ENCODE measurements at places on chromosomes 13 and 19.

DNA sequence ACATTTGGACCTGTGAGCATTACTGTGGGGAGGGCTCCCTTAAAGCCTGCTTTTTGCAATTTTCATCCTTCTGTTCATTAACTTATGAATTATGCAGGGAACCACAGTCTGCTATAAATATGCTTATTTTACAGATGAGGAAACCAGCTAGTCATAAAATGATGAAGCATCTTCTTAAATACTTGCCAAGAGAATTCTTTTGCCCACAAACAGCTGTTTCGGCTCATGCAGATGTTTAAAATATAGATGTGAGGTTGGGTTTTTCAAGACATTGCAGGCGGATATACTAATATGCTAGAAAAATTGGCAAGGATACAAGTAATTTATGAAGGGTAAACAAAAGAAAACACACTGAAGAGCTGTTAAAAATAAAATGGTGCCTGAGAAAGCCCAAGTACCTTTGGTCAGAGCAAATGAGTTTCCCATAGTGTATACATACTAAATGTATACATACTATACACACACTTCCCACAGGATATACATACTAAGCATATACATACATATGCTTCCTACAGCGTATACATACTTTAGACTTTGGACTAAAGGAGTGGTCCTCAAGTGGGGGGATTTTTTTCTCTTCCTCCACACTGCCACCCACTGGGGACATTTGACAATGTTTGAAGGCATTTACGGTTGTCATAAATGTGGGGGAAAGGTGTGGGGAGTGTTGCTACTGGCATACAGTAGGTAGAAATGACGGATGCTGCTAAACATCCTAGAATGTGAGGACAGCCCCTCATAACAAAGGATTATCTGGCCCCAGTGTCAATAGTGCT is 164.9 kb upstream of the CSNK1A1L start:
- DNase-seq: no peak

DNA sequence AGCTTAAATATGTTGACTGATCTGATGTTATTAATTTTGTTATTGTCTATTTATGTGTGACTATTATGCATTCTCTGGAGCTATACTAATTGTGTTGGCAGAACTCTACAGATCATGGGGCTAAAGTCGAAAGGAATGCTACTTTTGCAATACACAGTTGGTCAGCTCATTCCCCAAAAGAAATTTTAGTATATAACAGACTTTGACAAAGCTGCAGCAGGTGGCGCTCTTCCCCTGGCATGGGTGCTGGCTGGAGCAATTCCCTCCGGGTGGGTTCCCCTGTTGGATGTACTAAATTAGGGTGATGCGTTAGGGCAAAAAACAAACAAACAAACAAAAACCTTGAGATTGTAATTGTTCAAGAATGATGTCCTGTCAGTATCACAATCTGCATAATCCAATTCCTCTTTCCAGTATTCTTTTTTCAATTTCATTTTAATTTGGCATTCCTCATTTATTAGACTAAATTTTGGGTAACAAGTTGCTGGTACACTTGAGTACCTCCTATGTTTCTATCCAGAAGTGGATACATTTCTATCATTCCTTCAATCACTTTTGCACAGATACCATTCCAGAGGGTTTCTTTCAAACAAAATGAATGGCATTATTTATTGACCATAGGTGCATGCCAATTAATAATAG is 322.8 kb upstream of the EDNRB start:
- no peak for DNase-seq

DNA sequence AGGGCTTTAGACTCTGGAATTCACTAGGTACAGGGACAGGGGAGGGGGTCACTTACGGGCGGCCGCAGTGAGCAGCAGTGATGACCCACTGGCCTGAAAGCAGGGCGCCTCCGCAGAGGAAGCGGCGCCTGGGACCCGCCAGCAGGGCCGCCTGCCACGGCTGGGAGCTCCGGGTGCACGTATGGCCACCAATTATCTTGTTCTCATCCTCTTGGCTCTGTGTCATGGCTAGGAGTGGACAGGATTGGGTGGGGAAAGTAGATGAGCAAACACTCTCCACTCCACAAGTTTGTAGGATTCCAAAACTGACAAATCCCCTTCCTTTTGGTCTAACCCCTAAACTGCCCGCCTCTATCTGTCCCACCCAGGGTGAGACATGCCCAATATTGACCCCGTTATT is 1.2 kb downstream of the KLK14 start:
- DNase-seq: no peak

- DNase-seq: no peak
Measured at GRCh38 chr13:93249364-93250306, 23.0 kb downstream of the GPC6 start.

DNA sequence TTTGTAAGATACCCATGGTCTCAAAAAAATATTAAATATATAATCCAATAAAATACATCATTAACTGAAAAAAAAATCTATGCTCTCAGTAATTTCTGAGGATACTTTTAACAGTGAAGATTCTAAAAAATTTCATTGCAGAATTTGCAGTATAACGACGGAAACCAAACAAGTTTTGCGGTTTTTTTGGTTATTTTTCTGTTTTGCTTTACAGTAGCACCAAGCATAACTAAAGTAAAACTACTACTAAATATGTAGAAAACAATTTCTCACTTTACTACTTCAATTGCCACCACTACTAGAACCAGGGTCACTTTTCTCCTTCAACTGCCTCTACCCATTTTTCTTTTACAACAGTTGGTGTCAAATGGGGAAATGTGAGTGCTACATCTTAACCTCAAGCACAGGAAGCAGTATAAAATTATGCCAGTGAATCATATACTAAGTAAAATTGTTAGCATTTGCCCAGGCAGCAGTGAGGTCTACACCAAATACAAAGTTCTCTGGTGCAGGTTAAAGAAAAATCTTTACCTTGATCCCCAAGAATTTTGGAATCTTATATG is 24.1 kb downstream of the MICU2 start:
- no peak for DNase-seq

DNA sequence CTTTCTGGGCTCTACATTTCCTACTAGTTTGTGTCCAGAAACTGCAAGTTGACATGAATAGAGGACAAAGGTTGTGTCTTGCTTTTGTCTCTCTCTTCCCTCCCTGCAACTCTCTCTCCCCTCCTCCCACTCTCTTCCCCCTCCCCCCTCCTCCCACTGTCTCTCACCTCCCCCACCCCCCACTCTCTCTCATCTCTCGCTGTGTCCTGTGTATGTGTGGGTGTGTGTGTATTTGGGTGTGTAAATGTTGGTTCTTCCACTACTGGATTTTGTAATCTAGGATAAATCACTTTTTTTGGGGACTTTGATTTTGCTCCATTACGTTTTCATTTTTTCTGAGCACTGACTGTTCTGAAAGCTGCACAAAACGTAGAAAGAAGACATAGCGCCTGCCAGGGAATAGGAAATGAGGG is 48.4 kb downstream of the AKAP11 start:
- DNase-seq: no peak

DNA sequence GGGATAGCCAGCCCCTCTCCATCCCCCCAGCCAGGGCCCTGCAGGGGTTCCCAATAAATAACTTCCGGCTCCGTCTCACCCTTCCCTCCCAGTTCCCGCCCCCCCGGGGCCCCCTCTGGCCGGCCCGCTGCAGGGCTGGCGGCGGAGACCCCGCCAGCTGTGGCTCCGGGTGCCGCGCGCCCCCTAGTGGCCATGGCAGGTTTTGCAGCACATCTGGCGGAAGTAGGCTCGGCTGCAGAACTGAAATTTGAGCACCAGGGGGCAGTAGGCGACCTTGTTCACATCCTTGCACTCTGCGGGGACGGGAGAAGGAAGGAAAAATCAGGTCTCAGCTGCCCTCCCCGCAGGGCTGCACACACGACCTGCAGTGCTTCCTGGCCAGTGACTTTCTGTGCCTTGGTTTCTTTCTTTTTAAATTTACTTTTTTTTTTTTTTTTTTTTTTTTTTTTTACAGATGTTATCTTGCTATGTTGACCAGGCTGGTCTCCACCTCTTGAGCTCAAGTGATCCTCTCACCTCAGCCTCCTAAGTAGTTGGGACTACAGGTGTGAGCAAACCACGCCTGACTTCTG is 3.6 kb upstream of the MYO1F start:
- DNase-seq: peak; percentile 89

- peak; percentile 92 for DNase-seq
Measured at GRCh38 chr19:45467456-45468158, at the start of gene FOSB. TSS of gene FOSB (plus strand) at chr19:45467996. CDS start at chr19:45468587, 591 bp downstream.

DNA sequence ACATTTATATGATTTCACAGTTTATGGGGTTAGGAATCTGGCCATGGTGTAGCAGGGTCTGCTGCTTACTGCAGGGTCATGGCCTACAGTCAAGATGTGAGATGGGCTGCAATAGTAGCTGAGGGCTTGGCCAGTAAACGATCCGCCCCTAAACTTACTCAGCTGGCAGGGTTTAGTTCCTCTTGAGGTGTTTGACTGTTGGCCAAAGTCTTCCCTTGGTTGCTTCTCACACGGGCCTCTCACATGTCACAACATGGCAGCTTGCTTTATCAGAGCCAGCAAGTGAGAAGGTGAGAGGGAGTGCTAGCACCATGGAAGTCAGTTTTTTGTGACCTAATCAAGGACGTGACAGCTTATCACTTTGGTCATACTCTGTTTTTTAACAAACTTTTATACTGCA is 77.1 kb downstream of the DNAJC3 start:
- DNase-seq: no peak

DNA sequence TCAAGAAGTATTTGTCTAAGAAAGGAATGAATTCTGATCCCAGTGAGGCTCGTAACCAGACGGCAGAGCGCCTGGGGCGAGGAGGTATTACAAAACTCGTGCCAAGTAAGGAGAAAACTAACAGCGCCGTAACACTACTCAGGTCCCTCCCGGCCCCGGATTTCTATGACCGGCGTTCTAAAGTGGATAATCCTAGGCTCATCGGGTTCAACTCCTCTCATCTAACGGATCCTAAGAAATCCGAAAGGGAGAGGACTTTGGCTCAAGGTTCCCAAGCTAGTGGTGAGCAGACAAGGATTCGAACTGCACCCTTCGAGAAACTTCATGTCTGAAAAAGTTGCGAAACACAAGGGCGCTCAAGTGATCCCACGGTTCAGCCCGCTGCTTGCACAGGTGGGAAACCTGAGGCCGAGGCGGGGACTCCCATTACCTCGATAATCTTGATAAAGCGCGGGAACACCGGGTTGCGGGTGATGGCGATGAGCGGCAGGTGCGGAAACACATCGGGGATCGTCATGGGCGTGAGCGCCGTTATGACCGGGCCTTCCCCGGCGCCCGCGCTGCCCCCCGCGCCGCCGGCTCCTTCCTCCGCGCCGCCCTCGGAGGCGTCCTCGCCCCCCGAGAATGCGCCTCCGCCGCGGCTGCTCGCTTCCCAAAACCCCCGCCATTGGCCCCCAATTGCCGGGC is 529 bp downstream of the LONP1 start:
- peak; percentile 17 for DNase-seq

DNA sequence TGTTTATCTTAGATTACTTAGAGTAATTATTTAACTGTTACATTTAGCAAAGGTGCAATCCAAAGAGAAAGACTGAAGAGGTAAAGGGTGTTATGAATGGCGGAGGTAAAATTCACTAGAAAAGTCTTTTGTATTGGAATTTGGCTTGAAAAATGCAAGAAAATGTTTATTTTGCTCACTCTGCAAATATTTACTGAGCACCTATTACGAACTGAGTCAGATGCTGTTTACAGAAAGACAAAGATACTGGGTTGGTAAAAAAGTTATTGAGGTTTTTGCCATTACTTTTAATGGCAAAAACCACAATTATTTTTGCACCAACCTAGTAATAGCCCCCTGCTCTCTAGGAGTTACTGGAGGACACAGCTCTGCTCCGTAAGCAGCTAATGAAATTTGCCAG is 135.2 kb downstream of the RBM26 start:
- DNase-seq: no peak

DNA sequence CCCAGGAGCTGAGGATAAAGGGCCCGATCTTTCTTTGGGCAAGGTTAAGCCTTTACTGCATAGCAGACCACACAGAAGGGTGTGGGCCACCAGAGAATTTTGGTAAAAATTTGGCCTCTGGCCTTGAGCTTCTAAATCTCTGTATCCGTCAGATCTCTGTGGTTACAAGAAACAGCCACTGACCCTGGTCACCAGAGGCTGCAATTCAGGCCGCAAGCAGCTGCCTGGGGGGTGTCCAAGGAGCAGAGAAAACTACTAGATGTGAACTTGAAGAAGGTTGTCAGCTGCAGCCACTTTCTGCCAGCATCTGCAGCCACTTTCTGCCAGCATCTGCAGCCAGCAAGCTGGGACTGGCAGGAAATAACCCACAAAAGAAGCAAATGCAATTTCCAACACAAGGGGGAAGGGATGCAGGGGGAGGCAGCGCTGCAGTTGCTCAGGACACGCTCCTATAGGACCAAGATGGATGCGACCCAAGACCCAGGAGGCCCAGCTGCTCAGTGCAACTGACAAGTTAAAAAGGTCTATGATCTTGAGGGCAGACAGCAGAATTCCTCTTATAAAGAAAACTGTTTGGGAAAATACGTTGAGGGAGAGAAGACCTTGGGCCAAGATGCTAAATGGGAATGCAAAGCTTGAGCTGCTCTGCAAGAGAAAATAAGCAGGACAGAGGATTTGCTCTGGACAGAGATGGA is 8.4 kb upstream of the CEACAM19 start:
- DNase-seq: no peak

DNA sequence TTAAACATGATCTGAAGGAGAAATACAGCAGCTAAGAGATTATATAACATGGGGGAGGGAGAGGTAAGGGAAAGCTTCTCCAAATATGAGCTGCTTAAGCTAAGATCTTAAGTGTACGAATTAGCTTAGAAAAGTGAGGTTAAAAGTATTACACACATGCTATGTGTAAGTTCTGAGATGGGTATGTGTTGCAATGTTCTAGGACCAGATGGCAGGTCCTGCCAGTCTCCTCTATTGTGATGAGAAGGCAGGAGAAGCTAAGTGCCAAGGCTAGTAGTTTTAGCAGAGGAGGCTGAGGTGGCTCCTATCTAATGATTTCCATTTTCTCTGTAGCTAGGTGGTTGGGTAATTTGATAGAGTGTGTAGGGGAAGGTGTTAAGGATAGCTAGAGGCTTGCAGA is 57.6 kb downstream of the MICU2 start:
- no peak for DNase-seq

GRCh38 chr13:112934078-112934477 is 34.9 kb upstream of the MCF2L start:
- DNase-seq: no peak

DNA sequence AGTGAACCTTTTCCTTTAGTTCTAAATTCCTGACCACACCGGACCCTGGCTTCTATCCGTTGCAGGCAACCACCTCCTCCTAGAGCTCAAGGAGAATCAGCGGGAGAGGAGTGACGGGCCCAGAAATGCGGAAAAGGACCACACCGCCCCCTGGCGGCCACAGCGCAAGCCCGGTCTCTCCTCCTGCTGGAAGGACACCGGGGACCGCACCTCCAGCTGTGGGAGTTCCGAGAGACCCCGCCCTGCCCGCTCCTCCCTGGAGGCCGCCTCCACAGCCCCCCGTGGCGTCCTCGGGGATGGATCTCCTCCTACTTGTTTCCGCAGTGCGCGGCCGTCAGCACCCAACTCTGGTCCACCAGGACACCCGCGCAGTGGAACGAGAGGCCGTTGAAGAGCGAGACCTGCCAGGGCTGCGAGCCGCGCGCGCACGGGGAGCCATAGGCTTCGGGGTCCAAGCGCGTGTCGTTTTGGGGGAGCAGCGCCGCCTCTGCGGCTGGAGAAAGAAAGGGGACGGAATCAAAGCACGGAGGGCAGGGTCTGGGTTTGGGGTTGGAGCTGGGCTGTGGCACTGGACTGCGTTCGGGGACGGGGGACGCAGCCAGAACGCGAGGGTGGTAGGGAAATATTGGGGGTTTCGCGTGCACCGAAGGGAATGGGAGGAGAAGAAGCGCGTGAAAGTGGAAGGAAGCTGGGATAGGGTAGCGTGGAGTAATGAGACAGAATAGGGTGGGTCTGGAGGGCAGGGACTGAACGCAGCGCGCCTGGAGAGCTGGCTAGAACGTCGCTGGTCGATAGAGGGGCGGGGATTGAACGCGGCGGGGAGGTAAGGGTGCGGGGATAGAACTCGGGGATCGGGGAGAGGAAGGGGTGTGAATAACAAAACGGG is 2.5 kb downstream of the KLK10 start:
- no peak for DNase-seq

Data from CD4-positive, alpha-beta T cell treated with Interleukin-6 for 4 hours (primary cell).